ENCODE measurements at places on chromosomes 16 and 17.

GRCh38 chr16:11356573-11357331 lies 11.5 kb downstream of the RMI2 start:
- peak; percentile 30 for DNase-seq

DNA sequence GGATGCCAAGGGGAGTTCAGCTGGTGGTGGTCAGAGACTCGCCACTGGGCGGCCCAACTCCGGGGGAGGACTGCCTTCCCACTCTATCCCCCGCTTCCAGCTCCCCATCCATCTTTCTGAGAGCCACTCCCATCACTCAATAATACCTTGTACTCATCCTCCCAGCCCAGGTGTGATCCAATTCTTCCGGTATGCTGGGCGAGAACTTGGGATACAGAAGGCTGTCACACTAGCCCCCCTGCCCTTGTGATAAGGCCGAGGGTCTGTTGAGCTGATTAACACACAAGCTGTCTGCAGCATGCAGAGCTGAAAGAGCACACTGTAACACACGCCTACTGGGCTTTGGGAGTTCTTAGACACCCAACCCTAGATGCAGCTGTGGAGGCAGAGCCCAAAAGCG lies 460.4 kb upstream of the EEF2KMT start:
- no peak for DNase-seq

DNA sequence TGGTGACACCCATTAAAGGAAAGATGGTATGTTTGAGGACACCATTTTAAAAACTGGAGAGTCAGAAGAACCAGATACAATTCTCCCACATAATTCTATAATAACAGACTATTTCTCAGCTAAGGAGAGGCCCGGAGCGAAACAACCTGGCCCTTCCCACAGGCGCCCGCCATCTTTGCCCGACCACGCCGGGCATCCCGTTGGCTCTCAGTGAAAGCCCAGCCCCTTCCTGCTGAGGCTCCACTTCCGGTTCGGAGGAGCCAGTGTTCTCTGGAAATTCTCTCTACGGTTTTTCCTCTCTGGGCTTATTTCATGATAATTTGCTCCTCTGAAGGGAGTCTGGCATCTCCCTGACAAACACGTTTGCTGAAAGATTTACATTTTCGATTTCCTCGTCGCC lies 175.7 kb downstream of the AXIN2 start:
- DNase-seq: no peak

GRCh38 chr16:54048586-54049495 lies 237.7 kb downstream of the IRX3 start:
- no peak for DNase-seq

GRCh38 chr16:54957403-54958166 lies 26.9 kb downstream of the IRX5 start:
- no peak for DNase-seq

GRCh38 chr17:52336796-52337195 lies 178.3 kb upstream of the CA10 start:
- DNase-seq: no peak

DNA sequence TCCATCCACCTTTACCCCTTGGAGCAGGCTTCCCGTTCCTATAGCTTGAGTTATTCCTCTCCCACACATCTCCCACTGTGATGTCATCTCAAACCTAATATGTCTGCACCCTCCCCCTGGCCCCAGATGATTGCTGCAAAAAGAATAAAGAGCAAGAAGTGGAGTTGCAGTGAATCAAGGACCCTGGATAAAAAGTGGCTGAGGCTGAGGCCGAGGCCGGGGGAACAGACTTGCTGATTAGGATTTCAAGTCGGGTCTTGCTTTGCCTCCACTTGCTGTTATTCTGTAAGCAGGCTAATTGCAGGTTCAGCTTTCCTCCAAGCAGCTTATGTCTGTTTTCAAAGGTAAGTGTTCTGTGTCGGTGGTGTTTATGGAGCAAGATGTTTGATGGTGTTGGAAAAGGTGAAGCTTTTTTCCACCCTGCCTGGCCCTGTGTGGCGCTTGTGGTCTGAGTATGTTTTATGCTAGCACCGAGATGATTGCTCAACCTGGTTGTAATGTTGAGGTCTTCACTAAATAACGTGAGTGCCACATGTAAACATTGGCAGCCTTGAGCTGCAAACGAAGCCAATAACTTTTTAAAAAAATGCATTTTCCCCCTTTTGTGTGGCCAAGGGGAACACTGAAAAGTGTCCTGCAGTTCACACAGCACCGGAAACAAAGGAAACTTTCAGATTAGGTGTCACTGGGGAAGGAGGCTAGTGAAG lies 15.4 kb downstream of the HS3ST3B1 start:
- no peak for DNase-seq

DNA sequence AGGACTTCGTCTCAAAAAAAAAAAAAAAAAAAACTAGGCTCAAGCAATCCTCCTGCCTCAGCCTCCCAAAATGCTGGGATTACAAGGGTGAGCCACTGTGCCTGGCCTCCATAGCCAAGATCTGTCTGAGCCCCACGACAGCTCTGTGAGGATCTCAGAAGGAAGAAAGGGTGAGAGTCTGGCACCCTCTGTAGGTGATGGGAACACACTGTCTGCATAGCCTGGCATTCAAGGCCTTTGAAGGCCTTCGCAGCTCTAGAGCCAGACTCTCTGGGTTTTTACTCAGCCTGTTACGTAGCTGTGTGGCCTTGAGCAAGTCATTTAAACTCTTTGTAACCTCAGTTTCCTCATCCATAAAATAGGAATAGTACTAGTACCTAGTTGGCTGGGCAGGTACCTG lies 6.3 kb upstream of the XPO6 start:
- DNase-seq: no peak

GRCh38 chr16:84618581-84619460 lies 943 bp upstream of the COTL1 start:
- no peak for DNase-seq

DNA sequence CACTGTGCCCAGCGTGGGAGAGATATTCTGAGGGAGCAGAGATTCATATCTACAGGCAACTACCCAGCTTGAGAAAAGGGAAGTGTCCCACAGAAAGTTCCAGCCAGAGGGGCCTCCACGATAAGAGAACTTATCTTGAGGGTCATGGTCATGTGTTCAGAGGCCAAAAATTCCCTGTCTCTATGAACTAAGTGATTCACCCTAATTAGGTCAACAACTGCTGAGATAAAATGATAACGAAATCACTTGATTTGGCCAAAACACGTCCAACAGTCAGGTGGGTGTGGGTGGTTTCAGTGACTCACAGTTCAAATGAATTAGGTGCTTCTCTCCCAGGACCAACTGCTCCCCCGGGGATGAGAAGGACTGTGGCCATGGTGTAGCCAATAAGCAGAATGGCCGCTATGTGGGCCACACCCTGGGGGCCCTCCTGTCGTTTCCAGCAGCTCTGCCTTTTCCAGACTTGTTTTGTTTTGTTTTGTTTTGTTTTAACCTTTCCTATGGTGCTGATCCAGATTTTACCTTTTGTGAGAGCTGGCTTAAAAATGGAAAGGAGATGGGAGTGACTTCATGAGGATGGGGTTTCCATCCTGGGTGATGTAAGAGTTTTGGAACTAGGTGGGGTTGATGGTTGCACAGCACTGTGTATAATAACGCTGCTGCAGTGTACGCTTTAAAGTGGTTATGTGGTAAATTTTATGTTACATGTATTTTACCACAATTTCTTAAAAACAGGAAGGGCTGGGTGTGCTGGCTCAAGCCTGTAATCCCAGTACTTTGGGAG lies 8.7 kb downstream of the DNAI2 start:
- DNase-seq: no peak
